Endothelial cell (in vitro differentiated cells): ENCODE measurements at places on chromosomes 2 and 18. TPM values are rescaled to one million over a fixed set of nuclear protein-coding genes. Genes with fewer than 3 reads are reported as not detected.

The CRACDL gene
- total RNA-seq = 3.3 TPM

The MALL gene
- total RNA-seq = 2.6 TPM

GRCh38 chr18:79577451-79578395 is 101.9 kb upstream of the CTDP1 start:
- DNase-seq = no peak

The ABCG8 gene
- not detected for total RNA-seq

The ZSWIM2 gene
- total RNA-seq = not detected

DNA sequence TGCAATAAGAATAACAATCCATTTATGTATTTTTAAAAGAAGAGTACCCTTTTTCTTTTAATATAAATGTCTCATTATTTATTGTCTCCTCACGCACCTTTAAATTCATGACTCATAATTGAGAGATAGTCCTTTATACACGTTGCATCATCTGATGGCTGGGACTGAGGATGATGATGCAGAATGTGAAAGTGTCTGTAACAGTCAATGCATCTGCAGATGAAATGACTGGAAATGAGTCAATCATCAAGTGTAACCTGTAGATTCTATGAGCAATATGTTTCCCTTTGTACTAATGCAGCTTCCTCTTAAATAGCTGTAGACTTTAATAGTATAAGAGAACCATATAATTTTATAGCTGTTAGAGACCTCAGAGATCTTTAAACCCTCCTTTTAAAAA is 26.1 kb upstream of the SYT4 start:
- no peak for DNase-seq

DNA sequence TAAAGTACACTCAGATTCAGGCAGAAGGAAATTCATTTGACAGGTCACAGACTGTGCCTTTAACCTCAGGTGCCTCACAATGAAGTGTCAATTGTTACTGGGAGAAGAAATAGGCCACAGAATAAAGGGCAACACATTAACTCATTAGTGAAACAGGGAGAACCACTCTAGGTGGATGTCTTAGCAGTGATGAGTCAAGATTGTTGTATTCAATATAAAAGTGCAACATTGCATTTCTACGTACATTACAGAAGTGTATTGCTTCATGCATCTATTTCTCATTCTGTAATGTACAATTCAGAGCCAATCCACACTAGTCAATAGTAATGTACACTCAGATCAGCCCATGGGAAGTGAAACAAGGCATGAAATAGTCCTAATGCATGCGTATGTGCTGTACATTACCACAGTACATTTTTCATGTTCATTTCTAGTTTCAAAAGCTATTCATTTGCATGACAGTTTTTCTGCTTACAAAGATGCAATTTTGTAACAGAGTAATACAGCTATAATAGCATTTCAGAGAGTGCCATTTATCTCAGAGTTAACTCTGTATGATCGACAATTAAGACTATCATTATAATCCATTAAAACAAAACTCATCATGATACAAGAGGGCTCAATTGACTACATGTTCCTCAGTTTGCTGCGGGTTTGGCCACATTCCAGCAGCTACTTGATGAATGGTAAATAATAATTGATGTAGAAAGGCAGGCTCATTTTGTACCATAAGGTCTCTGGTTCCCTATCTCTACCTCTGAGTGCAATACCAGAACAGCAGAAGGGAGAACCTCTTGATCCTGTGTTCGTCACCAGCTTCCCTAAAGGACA is 12.2 kb upstream of the ARL5A start:
- no peak for DNase-seq

- no peak for DNase-seq
Observed at GRCh38 chr2:18084376-18084775, 205.9 kb downstream of the KCNS3 start.
